ENCODE measurements at places on chromosomes 5 and 9. TPM values are rescaled to one million over a fixed set of nuclear protein-coding genes. Genes with fewer than 3 reads are reported as not detected.

GRCh38 chr5:69013481-69013880 is 80.3 kb upstream of the SLC30A5 start:
- peak; percentile 8 for DNase-seq

- DNase-seq: no peak
These were observed 34.0 kb downstream of the MTRR start for GRCh38 chr5:7902666-7903625.

- no peak for DNase-seq
These were observed 133.1 kb downstream of the GABBR2 start for GRCh38 chr9:98575379-98576346.

- no peak for DNase-seq
These were observed 21.0 kb upstream of the NPR3 start for GRCh38 chr5:32690153-32690552.

MYORG gene
- total RNA-seq: 6.3 TPM

DNA sequence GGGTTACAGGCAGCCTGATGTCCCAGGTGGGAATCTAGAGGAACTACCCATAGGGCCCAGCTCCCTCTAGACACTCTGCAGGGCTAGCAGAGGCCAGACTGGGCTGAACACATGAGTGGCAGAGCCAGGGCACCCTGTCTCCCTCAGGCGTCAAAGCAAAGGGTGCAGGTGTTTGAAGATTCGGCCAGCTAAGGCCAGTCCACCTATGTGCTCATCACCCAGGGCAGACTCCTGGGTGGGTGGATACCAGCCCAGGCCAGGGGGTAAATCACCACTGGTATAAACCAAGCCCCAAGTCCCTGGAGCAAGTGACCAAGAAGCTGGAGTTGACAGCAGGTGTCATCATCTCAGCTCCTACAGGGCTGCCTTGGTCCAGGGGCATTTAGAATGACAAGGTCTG is 3.4 kb downstream of the CCDC180 start:
- DNase-seq: no peak

OMD gene
- 3.4 TPM for total RNA-seq

DNA sequence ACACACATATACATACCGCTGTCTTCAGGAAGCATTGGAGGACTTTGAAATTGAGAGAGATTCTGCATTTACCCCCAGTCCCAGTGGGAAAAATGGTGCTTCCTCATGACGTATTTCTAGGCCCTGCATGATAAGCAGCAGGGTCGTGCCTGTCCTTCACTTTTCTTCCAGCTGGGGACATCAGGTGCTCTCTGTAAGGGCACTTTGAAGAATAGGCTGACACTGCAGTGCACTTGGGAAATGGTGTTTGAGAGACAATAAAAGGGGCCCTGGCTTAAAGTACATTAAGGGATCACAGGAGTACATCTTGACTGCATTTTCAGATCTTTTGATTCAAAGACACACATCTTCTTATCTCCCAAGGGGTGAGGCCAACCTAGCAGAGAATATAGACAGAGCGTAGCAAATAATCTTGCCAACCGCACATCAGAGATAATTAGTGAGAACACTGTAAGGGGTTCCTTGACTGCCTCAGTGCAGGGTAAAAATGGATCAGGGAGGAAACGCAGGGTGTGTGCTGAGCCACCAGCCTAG is 437.9 kb downstream of the CSNK1G3 start:
- DNase-seq: no peak

DNA sequence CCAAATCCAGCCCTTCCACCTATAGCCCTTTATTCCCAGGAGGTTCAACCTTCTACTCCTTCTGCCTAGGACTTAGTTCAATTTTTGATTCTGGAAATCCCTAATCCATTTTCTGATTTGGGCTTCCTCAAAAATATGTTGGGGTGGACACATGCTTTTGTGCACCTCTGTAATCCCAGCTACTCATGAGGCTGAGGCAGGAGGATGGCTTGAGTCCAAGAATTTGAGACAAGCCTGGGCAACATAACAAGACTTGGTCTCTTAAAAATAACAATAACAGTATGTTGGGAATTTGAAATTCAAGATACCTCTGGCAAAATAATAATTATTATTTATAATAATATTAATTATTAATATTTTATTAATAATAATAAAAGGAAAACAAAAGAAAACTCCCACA is 188.7 kb upstream of the TLE4 start:
- no peak for DNase-seq

CLK4 gene
- 92.5 TPM for total RNA-seq

GRCh38 chr5:173454736-173455598 is 126.8 kb upstream of the STC2 start:
- no peak for DNase-seq

NOL8 gene
- total RNA-seq: 22.7 TPM

CCL27 gene
- not detected for total RNA-seq

DNA sequence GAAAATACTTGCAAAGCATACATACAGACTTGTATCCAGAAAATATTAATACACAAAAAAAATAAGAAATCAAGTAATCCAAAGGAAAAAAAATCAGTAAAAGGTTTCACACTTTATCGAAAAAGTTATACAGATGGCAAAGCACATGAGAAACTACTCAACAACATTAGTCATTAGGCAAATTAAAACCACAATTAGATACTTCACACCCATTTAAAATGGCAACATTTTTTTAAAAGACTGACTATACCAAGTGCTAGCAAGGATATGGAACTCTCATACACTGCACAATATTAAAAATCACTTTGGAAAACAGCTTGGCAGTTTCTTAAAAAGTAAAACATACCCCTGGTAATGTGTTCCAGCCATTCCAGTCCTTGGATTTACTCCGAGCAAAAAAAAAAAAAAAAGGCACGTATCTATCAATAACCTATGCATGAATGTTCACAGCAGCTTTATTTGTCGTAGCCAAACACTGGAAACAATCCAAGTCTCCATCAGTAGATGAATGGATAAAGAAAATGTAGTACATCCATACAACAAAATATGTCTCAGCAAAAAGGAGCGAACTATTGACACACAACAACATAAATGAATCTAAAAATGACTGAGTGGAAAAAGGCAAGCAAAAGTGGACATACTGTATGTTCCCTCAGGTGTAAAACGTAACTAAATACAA is 66.0 kb downstream of the GNAQ start:
- no peak for DNase-seq

GRCh38 chr9:83242066-83242465 is 179.1 kb upstream of the RASEF start:
- DNase-seq: no peak

DNA sequence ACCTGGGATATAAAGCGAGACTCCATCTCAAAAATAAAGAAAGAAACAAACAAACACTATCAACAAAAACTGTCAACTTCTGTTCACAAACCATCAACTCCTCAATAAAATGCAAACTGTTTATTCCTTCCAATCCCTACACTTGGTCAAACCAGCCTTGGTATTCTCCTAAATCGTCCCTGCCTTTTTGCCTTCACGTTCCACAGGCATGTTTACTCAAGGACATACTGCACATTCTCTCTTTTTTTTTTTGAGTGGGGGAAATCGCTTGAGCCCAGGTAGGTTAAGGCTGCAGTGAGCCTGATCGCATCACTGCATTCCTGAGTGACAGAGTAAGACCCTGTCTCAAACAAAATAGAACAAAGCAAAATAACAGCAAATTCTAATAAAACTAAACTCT is 13.0 kb downstream of the UBAP2 start:
- no peak for DNase-seq

DNA sequence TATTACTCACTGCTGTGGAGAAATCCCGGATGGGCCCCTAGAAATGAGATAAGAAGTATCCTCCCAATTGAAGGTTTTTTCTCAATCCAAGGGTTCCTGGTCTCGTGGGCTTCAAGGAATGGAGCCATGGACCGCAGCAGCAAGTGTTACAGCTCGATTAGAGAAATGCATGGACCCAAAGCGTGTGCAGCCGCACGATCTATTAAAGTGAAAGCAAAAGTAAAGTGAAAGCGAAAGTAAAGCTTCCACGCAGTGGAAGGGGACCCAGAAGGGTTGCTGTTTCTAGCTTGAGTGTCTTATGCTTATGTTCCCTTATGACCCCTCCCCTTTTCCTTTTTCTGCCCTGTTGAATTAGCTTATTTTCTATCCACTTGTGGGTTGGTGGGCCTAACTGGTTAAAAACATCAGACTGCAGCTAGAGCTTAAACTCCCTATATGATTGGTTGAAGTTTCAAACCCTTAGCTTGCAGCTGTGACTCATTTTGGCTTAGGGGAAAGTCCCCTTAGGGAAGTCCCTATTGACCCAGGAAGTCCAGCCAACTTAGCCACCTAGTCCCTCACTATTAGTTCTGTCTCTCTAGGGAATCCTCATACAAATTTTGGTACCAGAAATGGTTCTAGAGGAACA is 1111.8 kb downstream of the TAF11L14 start:
- DNase-seq: no peak

GRCh38 chr5:134976841-134977240 is 9.1 kb downstream of the CATSPER3 start:
- DNase-seq: no peak

GRCh38 chr9:119036969-119037368 is 332.3 kb downstream of the BRINP1 start:
- DNase-seq: no peak

ANGPTL2 gene
- 8.5 TPM for total RNA-seq

C7 gene
- 25.1 TPM for total RNA-seq

DNA sequence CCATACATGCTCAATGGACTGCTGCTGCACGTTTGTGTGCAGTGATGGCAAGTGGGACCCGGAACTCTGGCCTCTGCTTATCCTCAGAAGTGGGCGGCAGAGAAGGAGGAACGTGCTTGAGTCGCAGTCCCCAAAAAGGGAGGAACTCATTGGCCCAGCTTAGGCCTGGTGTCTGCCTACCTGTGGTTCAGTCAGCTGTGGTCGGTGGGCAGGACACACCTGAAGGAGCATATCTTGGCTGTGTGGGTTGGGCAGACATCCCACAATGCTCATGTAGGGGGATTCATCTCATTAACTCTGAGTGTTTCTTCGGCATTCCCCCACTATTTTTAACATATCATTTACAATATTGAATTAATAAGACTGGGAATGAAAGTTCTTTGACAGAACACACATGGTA is 122.9 kb upstream of the IL12B start:
- DNase-seq: no peak

GOLM1 gene
- total RNA-seq: 74.3 TPM

DNA sequence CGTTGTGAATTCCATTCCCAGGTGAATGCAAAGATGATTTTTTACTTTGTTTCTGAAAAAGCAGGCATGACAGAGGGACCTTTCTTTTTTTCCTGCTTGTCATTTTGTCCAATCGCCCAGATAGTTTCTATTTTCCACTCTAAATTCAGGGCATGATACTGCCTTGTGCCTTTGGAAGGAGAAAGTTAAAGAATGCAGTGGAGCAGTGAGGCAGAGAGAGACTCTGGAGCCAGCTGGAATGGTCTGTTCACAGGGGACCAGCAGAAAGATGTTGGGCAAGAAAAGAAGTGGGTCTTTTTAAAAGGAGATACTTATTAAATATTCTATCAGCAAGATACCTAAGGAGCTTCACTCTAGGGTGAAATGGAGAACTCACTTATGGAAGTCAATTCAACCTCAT is 532.3 kb downstream of the BRINP1 start:
- no peak for DNase-seq

HBEGF gene
- total RNA-seq: 7.5 TPM

- no peak for DNase-seq
These were observed 8.3 kb downstream of the UBE2D2 start for GRCh38 chr5:139569270-139569955.

GRCh38 chr5:117095346-117096332 is 521.0 kb upstream of the SEMA6A start:
- no peak for DNase-seq

GRCh38 chr9:136119883-136120393 is 1.3 kb upstream of the TMEM250 start:
- no peak for DNase-seq

DNA sequence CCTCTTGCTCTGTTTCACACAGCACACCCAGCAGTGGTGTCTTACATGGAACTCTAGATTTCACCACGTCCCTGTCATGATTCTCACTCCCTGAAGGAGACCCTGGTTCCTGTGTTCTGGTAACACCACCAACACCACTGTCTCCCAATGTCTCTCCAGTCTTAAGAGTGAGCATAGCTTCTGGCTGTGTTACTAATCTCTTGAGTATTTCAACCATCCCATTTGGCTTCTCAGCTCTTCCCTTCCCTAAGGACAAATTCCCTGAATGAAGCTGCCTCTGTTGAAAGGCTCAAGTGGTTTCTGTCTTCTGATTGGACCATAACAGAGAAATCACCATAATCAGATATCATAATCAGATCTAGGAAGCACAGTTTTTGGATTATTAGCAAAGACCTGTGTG is 311.8 kb downstream of the DNAH5 start:
- DNase-seq: no peak

C5orf46 gene
- total RNA-seq: not detected

DNA sequence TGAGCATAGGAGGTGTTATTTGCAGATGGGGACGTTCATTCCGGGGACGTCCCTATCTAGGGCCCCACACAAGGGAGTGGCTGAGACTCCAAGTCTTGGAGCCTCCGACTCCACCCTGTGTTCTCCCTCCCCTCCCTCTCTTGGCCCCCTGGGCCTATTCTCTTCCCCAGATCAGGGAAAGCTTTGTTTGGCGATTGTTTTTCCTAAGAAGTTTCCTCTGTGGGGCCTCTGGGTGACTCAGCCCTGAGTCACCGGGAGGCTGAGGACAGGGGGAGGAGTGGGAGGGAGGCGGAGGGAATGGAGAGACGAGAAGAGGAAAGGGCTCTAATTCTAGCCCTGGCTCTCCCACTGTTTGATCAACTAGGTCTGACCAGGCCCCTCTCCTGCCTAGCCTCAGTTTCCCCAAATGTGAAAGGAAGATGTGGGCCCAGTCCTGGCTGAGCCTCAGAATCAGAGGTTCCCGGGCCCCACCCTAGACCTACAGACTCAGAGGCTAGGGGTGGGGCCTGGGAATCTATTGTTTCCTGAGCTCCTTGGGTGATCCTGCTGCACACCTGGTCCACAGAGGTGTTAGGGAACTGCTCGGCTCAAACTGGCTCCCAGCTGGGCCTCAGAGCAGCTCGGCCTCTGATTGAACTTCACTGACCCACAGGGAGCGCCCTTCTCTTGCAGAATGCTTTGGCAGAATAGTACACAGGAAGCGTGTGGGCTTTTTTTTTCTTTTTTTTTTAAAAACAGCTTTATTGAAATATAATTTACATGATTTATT is 19.2 kb downstream of the GSN start:
- no peak for DNase-seq

TOR4A gene
- 0.91 TPM for total RNA-seq

DNA sequence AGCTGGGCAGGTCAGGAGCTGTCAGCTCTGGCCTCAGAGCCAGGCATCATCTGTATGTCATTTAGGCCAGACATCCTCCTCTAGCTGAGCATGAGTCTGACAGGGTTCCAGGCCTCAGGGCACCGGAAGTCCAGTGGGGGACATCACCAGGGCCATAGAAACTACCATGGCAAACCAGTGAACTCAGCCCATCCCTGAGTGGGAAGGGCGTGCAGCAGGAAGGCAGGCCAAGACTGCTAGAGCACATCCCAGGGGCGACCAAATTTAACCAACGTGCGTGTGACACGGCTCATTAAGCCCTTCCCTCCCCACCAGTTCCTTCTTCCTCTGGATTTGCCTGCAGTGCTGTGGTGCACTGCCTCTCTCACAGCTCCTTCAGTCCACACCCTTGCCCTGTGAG is 75.9 kb downstream of the COL27A1 start:
- DNase-seq: no peak

CDC25C gene
- total RNA-seq: 5.1 TPM
